ENCODE measurements at places on chromosomes 13 and 19.

DNA sequence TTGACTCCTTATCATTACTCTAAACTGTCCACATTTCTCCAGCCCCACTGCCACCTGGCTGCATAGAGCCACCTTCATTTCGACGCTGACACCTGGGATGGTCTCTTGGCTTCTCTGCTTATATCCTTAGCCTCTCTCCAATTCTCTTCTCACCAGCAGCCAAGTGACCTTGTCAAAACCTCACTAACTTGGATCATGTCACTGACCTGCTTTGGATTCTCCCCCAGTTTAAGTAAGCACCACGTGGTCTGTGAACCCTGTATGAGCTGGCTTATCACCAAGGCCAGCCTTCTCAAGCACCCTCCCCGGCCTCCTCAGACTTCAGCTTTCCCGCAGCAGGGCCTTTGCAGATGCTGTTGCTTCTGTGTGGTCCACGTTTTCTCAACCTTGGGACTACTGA is 12.3 kb upstream of the GGACT start:
- no peak for DNase-seq

DNA sequence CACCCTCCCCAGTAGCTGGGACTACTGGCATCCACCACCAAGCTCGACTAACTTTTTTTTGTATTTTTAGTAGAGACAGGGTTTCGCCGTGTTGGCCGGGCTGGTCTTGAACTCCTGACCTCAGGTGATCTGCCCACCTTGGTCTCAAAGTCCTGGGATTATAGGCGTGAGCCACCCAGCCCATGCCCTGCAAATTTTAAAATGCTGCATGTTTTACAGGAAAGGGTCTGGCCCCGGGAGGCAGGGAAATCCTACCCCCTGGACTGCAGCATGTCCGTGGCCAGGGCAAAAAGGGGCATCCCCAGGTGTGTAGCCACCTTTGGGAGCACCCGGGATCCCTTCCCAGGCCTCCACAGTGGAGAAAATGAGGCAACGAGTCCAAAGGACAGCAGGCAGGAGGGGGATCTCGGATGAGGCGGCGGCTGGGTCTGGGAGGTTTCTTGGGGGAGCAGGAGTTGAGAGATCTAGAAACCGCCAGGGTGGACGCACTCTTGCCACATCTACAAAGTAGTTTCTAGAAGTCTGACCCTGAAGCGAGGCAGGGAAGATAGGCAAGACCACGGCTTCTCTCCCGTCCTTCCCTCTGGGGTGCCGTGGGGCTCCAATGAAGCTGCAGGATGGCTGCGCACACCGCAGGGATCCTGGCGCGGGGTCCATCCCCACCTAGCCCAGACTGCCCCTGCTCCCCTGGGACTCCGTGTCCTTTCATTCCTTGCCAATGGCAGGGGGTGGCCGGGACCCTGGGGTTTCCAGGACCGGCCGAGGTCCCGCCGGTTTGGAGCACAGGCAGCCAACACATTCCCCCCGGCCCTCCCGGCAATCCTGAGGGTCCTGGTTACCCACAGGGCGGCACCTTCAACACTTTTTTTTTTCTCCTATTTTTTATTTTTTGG is 21.3 kb upstream of the ZBTB7A start:
- DNase-seq = no peak

DNA sequence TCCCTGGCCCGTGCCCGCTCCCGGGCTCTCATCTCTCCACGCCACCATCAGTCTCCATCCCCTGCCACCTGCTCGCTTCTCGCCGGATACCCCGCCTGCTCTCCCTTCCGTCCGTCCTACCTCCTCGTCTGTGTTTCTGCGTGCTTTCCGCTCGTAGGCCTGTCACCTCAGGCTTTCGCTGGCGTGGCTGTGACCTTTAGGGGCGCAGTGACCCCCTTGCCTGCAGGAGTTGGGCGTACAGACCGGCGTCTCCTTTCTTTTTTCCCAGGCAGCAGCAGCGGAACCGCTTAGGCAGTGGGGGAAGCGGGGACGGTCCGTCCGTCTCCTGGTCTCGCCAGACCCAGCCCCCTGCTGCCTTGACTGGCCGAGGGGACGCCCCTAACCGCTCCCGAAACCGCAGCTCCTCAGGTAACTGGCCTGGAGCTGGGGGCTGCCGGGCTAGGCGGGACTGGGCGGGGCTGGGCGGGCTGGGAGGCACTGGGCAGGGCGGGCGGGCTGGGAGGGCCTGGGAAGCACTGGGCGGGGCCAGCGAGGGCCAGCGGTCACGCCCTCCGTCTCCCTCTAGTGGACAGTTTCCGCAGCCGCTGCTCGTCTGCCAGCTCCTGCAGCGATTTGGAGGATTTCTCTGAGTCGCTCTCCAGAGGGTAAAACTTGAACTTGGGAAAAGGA is 6.3 kb downstream of the PGLYRP1 start:
- no peak for DNase-seq

- no peak for DNase-seq
These were observed 14.6 kb downstream of the N4BP2L1 start for GRCh38 chr13:32413284-32413683.

DNA sequence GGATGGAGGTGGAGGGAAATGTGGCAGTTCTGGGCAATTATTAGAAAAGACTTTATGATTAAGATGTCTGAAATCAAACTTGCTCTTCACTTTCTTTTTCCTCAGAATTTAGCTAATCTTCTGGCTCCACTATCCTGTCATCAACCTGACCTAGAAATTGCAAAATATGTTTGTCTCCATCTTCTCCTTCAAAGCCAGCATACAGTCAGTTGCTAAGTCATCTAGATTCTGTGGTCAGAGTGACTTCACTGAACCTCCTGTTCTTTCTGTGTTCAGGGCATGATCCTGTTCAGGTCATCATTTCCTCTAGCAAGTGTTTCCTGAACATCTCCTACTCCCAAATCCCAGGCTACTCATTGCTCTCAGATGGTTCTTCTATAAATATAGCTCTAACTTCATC is 10.8 kb upstream of the CCNA1 start:
- no peak for DNase-seq

DNA sequence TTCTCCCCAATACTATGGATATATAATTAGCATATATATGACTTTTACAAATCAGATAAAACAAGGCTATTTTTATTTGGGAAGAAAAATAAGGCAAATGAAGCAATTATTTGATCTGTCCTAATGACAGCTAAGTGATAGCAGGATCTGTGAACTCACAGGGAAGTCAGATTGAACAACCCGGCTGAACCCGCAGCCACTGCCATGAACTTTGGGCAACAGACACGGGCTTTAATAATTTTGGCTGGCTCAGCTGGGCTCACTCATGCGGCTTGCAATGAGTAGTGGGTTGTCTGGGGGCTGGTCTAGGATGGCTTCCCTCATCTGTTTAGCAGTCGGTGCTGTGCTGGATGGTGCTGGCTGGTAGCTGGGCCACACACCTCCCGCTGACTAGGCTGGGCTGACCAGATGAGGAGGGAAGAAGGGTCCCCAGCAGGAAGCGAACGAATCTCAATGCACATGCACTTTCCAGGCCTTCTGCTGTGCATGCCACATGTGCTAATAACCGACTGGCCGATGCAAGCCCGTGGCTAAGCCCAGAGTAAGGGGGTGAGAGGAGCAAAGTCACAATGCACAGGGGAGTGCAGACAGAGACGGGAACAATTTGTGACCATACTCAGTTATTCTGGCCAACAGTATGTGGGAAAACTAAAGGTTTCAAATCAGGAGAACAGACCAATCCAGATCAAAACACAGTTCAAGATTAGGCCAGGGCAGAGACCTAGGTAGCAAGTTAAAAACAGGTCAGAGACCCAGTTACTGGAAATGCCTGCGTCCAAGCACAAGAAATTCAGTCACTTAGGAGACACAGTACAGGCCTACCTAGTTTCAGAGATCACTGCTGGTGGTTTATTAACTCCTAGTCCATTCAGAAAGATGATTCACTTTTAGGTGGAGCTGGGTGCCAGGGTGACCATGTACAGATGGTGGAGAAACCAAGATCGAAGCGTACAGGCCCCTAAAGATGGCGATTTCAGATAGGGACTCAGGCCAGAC is 22.3 kb downstream of the CRYL1 start:
- no peak for DNase-seq

GRCh38 chr13:24557081-24557480 is 44.5 kb upstream of the PARP4 start:
- no peak for DNase-seq

GRCh38 chr13:31611214-31611613 is 128.1 kb upstream of the RXFP2 start:
- DNase-seq = no peak

DNA sequence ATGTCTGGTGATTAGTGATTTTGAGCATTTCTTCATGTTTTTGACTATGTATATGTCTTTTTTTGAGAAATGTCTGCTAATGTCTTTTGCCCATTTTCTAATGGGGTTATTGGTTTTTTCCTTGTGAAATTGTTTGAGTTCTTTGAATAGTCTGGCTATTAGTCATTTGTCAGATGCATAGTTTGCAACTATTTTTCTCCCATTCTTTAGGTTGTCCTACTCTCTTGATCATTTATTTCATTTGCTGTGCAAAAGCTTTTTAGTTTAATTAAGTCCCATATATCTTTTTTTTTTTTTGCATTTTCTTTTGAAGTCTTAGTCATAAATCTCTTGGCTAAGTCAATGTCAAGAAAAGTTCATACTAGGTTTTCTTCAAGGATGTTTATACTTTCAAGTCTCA is 449.8 kb downstream of the DACH1 start:
- no peak for DNase-seq

DNA sequence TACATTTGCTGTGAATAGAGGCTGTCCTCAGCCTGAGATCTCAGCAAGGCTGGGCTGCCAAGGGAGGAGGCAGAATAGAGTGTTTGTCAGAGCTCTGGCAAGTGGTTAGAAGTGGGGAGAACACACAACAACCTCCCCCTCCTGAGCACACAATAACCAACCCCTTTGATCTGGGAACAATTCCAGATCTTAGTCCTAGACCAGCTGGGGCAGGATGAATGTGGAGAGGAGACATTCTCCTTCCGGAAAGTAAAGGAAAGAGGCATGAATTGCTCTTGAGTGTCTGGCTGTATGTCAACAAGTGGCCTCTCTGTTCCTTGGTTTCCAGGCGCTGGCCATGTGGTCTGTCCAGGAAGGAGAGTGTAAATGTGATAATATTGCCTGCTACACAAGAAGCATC is 114.9 kb upstream of the TMTC4 start:
- no peak for DNase-seq

GRCh38 chr13:34628209-34628682 is 313.8 kb upstream of the NBEA start:
- no peak for DNase-seq

DNA sequence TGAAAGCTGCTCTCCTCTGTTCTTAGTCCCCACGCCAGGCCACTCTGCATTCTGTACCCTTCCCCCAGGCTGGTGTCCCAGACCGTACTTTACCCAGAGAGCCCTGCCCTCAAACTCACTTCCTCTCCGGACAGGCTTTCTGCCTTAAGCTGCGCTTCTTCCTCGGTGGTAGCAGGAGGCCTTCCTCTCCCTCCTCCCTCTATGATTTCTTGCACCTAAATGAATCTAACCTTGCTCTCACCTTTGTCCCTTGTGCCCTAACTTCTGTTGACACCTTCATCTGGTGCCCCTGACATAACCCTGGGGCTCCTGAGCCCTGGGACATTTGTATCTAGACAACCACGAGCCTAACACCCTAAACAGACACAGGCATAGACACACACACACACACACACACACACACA is 29.6 kb upstream of the CEACAM21 start:
- no peak for DNase-seq

DNA sequence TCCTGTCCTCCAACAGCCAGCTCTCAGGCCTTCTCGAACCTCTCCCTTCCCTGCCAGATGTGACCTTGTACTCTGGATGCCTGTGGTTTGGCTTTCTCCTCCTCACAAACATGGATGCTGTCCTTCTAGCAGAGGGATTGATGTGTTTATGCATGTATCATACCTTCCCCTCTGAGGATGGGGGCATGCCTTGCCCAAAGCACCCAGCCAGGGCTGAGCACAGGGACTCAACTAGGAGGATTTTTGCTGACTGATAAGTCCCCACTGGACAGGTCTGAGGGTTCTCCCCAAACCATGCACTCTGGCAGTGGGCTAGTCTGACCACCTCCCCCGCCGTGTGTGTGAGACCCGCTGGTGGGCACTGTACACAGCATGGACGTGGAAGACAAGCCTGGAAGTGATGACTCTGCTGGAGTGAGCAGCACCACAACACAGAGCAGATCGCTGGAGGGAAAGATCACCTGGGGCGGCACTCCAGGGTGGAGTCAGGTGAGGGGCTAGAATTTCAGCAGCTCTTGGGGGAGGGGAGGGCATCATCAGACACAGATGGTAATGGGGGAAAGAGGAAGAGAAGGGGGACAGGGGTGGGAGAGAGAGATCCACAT is 360.3 kb upstream of the ZNF507 start:
- DNase-seq = no peak

GRCh38 chr19:39017646-39018045 is 14.7 kb downstream of the FBXO27 start:
- DNase-seq = no peak

DNA sequence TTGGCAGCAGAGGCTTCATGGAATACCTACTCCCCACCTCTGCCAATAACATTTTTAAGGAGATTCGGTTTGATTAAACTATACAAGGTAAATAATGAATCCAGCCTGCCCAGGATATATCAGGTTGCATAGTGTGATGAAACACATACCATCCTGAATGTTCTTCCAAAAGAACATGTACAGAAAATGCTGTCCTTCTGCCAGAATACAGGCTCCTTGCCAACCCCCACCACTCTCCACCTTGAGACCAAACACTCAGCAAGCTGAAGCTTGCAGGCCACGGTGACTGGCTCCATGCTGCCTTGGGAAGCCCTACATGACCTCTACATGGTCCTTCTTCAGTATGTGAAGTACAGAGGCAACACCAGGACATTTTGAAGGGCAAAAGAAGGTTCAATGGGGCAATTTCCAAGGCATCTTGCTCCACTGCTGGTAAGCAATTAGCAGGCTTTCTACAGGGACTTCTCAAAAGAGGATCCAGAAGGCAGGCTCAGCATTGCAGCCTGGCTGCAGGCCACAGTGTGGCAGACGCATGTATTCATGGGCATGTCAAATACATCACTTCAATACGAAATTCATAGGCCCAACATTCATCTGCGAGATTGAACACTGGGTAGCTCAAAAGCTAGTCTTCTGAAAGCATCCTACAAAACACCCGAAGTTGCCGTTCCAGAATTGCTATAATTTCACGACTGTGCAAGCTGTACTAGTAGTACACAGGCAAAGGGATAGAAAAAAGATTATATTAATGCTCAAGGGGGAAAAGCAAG is 62.4 kb upstream of the SERP2 start:
- no peak for DNase-seq

DNA sequence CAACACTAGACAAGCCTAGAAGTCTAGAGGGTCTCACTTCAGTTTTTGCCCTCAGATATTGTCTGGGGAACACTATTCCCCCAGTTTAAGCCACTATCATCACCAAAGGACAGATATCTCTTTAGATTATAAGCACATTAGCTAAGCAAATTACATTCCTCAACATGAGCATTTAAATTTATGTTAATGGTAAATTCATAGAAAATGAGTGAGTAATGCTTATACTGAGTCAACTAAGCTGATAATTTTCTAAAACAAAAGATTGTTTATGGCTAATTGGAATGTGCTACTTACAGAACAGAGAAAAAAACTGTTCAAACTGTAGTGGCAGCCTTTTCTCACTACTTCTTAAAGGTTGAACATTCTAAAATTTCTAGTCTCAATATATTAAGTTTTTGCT is 290.2 kb downstream of the SLITRK1 start:
- DNase-seq = no peak
